AG04449 (cell line): ENCODE measurements at places on chromosomes 2 and 18.

GRCh38 chr2:154338352-154338967, 360.0 kb upstream of the KCNJ3 start:
- no peak for DNase-seq

DNA sequence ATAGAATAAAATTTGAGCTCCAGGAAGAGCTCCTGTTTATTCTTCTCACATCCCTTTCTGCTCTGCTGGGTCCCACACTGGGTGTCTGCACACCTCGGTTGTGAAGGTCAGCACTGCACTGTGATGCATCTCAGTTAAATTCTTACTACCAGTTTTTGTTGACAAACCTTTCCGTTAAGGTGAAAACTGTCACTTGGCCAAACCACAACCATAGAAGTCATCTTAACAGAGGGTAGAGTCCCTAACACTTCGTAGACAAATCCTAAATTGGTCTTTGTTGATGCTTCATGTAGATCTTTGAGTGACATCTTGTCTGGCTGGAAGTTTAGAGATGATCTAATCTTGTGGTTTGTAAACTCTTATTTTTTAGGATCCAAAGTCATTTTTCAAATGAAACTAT, 167.4 kb upstream of the MAP3K20 start:
- no peak for DNase-seq

DNA sequence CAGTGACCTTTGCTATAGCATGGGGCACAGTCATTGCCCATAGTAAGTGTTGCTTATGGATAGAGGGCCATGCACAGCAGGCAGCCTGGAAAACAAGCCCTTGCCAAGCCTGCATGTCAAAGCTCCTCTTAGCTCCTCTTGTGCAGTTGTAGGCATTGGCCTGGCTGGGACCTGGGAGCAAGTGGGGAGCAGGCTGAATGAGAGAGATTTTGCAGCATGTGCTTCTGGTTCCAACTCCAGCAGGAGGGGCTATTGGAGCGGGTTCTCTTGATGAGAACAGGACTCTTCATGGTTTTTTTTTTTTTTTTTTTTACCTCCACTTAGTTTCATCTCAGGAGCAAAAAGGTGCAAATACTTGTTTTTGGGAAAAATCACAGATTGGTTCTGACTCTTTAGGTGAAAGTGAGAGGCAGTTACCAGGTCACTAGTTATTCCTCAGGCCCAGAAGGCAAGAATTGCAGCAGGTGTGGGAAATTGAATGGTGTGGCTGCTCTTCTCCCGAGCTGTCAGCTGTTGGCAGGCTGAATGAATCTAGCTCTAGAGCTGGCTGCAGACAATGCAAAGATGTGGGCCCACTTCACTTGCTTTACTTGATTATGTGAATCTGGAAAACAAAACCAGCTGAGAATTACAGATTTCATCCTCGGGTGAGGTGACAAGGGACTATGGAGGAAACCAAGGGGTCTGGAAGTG, 95.9 kb downstream of the MAP4K4 start:
- DNase-seq, result no peak

DNA sequence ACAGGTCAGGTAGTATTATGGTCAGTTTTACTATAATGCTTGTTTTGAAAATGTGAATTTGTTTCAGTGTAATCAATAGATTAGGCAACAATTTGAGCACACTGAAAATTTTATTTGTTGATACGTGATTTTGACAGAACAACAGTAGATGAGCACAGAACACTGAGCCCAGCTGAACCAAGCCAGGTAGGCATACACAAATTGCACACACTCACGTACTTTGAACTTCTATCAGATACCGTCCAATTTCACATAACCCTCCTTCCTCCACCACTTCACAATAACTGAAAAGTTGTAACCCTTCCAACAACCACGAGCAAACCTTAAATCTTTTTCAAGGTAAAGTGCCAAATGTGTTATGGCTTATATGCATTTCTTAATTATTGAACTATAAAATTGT, 229.5 kb upstream of the TMEFF2 start:
- DNase-seq, result no peak

- DNase-seq, result no peak
These were observed 4.8 kb downstream of the SPAG16 start for GRCh38 chr2:213288913-213289700.

GRCh38 chr2:35462226-35462998, 893.2 kb upstream of the CRIM1 start:
- DNase-seq, result peak; percentile 21

DNA sequence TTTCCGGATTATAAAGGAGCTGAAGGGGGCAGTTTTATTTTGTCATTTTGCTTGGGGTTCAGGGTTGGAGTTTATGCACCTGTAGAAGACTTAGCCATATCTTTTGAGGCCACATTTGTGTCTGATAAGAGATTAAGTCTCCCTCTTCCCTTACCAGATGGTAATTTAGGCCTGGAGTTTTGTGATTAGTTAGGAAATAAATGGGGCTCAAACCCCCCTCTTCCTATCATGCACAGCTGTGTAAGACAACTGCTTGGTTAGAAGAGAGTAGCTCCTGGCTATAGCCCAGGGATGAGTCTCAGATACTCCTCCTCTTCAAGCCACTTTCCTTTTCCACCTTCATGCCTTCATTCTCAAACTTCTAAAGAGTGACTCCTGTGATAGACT, 802 bp upstream of the SAP130 start:
- no peak for DNase-seq
